Activated CD4-positive, alpha-beta memory T cell treated with anti-CD3 and anti-CD28 coated beads, Interleukin-2, amount 10 ng/mL, durations not matched to agents 7 days and 5 days (primary cell): ENCODE measurements at places on chromosomes 6 and 20. TPM values are rescaled to one million over a fixed set of nuclear protein-coding genes. Genes with fewer than 3 reads are reported as not detected.

GRCh38 chr6:61751986-61752385 is 534.0 kb downstream of the KHDRBS2 start:
- DNase-seq, result no peak

- DNase-seq, result no peak
Measured at GRCh38 chr6:56746767-56747504, 104.2 kb upstream of the DST start.

DNA sequence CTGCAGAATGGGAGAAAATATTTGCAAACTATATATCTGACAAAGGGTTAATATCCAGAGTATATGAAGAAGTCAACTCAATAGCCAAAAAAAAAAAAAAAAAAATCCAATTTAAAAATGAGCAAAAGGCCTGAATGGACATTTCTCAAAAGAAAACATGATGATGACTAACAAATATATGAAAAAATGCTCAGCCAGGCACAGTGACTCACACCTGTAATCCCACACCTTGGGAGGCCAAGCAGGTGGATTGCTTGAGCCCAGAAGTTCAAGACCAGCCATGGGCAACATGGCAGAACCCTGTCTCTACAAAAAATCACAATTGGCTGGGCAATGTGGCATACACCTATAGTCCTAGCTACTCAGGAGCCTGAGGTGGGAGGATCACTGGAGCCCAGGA is 2.1 kb upstream of the ECHDC1 start:
- DNase-seq, result no peak

Gene ULBP3
- 3.5 TPM for total RNA-seq
